ENCODE measurements at places on chromosomes 6 and 20. TPM values are rescaled to one million over a fixed set of nuclear protein-coding genes. Genes with fewer than 3 reads are reported as not detected.

DAAM2 gene
- not detected for total RNA-seq

CALHM4 gene
- not detected for total RNA-seq

UBD gene
- total RNA-seq = not detected

BPIFA1 gene
- not detected for total RNA-seq

PRSS16 gene
- total RNA-seq = 7.3 TPM

WFDC6 gene
- not detected for total RNA-seq

ERVFRD-1 gene
- total RNA-seq = not detected

EPB41L1 gene
- 48.2 TPM for total RNA-seq

TMC2 gene
- not detected for total RNA-seq

THBS2 gene
- total RNA-seq = not detected

HLA-DQB1 gene
- not detected for total RNA-seq

ACTL10 gene
- 2.8 TPM for total RNA-seq

HLA-DRB5 gene
- total RNA-seq = not detected

SLC17A4 gene
- not detected for total RNA-seq

MOCS1 gene
- 6.0 TPM for total RNA-seq

DEFB114 gene
- not detected for total RNA-seq

SLC16A10 gene
- total RNA-seq = 2.9 TPM

CCR6 gene
- total RNA-seq = not detected

FKBP1C gene
- total RNA-seq = 1.9 TPM

ANKRD66 gene
- total RNA-seq = not detected

GUCA1A gene
- not detected for total RNA-seq

TFAP2D gene
- total RNA-seq = not detected

TOX2 gene
- total RNA-seq = 0.98 TPM

CDS2 gene
- total RNA-seq = 13.2 TPM

TMEM170B gene
- total RNA-seq = 0.66 TPM

OPN5 gene
- total RNA-seq = not detected

CRIP3 gene
- 0.29 TPM for total RNA-seq

RAD21L1 gene
- total RNA-seq = 0.11 TPM

WDR27 gene
- 28.3 TPM for total RNA-seq

CTCFL gene
- not detected for total RNA-seq

TCP11 gene
- total RNA-seq = 1.7 TPM

PCK1 gene
- total RNA-seq = not detected

EPPIN gene
- not detected for total RNA-seq

ENPP1 gene
- total RNA-seq = 5.1 TPM

AGER gene
- total RNA-seq = 5.0 TPM

ANGPT4 gene
- total RNA-seq = not detected

MYL9 gene
- total RNA-seq = 12.0 TPM

ELOVL2 gene
- total RNA-seq = 0.91 TPM

OR12D3 gene
- not detected for total RNA-seq

LY6G6D gene
- total RNA-seq = not detected

EBF4 gene
- total RNA-seq = 1.8 TPM

PRPF6 gene
- 87.2 TPM for total RNA-seq

ZNF831 gene
- total RNA-seq = not detected

SDCBP2 gene
- total RNA-seq = 14.4 TPM

DPPA5 gene
- not detected for total RNA-seq

SCRT2 gene
- total RNA-seq = not detected

R3HDML gene
- total RNA-seq = not detected

DEFB132 gene
- total RNA-seq = not detected

GABRR1 gene
- total RNA-seq = not detected

PRR18 gene
- not detected for total RNA-seq

RBM24 gene
- 2.0 TPM for total RNA-seq

ANKS1A gene
- total RNA-seq = 18.8 TPM

SRMS gene
- 0.63 TPM for total RNA-seq

LAMA2 gene
- 0.22 TPM for total RNA-seq

CRISP3 gene
- total RNA-seq = not detected

C20orf202 gene
- not detected for total RNA-seq

CST2 gene
- not detected for total RNA-seq

AAR2 gene
- total RNA-seq = 41.1 TPM

Data from PC-3 (cell line).